ENCODE measurements at places on chromosomes 12 and 14.
A peak's percentile ranks its signal among the peaks of the same experiment; 100 is the strongest.

GRCh38 chr12:108856428-108857157 lies 790 bp downstream of the SSH1 start:
- DNase-seq = peak; percentile 70

- no peak for DNase-seq
Observed at GRCh38 chr12:27807063-27807703, 27.1 kb upstream of the MANSC4 start.

- no peak for DNase-seq
Observed at GRCh38 chr12:10031321-10031720, 839 bp downstream of the CLEC9A start.

DNA sequence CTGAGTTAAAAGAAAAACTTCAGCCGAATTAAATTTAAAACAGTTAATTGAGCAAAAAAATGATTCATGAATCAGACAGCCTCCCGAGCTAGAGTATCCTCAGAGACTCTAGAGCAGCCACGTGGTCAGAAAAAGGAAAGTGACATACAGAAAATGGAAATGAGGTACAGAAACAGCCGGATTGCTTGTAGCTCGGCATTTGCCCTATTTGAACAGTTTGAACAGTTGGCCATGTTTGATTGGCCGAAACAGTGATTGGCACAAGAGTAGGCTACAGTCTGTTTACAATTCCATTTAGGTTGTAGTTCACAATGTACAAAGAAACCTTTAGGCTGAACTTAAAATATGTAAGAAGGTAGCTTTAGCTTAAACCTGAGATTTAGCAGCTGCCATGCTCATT lies 12.9 kb upstream of the OXA1L start:
- DNase-seq = no peak

DNA sequence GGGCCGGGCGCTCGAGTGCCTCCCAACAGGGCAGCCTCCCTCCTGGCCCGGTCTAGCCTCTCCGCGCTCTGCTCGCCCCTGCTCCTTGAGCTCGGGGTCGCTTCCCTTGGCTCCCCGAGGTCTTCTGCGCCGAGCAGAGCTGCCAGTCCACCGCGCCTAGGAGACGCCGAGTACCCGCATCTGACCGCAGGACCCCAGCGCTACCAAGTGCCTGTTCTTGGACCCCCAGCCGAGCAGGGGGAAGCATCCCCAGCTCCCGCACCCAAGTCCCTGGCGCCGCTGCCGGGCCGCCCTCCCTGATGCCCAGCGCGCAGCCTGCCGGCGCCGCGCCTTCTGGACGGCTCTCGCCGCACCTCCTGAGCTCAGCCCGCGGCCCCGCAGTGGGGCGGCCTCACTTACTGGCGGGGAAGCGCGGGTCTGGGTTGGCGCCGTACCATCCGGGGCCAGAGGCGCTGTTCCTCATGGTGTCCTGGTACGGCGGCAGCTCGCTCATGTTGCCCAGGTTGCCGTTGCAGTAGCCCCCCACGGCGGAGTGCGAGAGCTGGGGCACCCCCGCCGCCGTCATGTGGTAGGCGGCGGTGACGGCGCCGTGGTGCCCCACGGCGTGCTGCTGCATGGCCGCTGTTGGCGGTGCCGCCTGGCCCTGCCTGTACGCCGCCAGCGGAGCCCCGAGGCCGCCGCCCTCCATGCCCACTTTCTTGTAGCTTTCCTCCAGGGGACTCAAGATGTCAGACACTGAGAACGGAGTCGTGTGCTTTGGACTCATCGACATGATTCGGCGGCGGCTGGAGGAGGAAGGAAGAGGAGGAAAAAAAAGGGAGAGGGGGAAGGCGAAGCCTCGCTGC lies 1.2 kb downstream of the NKX2-1 start:
- no peak for DNase-seq

- DNase-seq = no peak
Observed at GRCh38 chr12:82474181-82474797, 116.0 kb downstream of the METTL25 start.

GRCh38 chr14:75273272-75274049 lies 5.2 kb upstream of the FOS start:
- no peak for DNase-seq

DNA sequence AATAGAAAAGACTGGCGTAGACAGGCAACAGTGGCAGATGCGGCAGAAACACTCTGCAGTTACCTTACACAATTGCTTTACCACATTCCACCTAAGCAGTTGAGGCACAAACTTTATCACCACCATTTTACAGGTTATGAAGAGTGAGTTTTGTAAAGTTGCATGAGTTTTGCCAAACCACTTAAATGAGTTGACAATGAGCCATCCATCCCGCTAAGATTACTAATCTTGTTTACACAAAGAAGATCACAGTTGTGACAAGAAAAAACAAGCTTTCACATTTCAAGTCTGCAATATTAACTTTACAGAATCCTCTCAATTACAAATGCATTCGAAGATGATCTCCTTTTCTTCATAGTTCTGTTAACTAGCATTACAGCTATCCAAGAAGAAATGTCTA lies 1.8 kb downstream of the TMCC3 start:
- no peak for DNase-seq

DNA sequence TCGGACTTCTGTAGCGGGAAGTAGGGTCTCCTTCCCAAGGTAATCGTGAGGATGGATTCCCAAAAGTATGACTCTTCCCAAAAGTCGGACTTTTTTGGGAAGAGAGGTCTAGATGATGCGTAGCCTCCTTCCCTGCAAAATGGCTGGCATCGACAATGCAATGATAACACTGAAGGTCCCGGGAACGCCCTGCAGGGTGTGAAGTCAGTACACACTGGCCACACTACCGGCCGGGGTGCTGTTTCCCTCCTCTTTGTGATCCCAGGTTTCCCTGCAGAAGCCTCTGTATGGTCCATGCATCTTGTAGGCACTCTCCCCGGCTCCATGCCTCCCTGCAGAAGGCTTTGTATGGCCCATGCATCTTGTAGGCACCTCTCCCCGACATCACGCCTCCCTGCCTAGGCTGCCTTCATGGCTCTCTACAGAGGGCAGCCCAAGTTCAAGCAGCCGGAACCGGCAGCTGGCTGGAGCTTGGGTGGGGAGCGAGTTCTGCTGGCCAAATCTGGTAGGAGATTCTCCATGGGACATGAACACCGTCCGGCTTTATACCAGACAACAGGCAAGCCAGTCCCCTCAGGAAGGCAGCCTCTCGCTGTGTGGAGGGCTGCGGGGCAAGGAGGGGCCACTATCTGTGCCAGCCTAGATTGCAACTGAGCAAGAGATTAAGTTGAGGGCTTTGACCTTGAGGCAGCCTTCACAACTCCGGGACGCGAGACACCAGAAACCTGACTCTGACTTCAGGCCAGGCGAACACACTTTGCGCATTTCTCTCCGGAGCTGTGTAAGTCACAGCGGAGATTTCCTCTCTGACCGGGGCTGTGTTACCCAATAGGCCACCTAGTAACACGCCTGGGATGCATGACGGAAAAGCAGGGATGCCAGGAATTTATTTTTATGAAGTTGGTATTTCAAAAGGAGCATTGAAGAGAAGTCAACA lies 23.5 kb downstream of the FZD10 start:
- no peak for DNase-seq

DNA sequence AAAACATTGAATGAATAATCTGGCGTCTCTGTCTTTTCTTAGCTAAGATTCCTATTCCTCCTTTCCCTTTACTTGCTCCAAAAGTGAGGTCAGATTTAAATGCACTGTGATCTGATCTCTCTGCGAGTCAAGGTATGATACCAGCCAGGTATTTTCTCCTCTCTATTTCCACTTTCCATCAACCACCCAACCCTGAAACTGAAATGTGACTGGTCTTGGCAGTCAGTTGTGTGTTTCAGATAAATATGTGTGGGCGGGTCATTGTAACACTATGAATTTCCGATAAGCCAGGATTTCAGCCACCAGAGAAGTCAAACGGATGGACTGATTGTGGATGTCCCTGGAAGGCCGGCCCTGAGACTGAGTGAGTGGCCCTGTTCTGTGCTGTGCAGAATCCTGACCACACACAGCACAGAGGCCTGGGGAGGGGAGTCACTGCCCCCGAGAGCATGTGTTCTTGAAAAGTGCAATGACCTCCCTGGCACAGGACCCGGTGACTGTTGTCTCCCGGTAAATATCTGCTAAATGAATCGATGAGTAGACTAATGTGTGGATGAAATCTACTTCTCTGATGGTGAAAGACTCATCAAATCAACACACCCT lies 612.5 kb upstream of the TMEM132C start:
- DNase-seq = no peak

- DNase-seq = no peak
Observed at GRCh38 chr14:50038398-50039119, 77.8 kb downstream of the VCPKMT start.

DNA sequence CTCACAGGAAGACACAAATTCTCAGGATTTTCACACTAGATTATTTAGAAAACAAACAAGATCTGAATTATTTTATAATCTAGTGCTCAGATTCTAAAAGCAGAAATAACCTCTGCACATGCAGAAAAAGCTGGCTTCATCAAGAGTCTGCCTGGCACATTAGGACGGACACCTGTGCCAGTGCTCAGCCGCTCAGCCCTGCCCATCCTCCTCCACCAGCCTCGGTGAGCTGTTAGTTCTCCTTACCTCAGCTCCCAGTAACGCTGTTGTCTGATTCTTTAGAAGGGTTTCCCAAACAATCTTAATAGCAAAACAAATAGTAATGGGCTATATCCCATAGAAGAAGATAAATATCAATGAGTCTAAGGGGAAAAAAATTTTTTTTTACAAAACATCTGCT lies 27.7 kb downstream of the DUSP16 start:
- no peak for DNase-seq

GRCh38 chr14:69036757-69037506 lies 57.8 kb upstream of the ACTN1 start:
- no peak for DNase-seq

- DNase-seq = peak; percentile 77
Observed at GRCh38 chr12:107277855-107278254, 184.5 kb upstream of the CRY1 start.

GRCh38 chr12:87116780-87117179 lies 860.6 kb upstream of the MGAT4C start:
- DNase-seq = no peak

- DNase-seq = no peak
Observed at GRCh38 chr14:97538749-97539410, 741.7 kb downstream of the VRK1 start.

DNA sequence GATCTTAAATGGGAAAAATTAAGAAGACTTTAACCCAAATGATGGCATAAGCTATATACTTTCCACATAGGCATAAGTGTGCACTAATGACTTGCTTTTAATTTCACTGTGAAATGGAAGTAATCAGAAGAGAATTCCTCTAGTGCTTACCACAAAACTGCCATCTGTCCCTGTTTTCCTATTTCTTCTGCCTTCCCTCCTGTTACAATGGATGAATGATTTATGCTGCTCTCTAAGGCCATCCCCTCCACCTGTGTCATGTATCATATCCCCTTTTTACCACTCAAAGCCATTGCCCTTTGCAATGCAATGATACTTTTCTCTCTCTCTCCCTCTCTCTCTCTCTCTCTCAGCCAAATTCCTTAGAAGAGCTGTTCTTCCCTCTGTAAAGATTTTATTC lies 109.1 kb downstream of the C12orf50 start:
- DNase-seq = no peak

DNA sequence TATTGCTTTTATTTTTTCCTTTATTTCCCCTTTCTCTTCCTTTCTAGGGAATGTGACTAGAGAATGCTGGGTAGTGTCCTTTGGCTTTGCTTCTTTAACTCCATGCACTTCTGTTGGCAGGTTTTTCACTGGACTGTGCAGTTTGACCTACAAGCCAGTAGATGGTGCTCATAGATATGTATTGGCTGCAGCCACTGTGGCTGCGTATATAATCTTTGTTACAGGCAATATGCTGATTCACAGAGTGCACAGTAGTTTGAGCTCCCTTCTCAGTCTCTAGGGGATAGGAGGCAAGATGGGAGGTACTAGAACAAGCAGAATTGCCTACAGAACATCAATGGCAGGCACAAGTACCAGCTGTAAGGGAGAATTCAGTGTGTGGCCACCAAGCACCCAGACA lies 503.5 kb downstream of the LRFN5 start:
- DNase-seq = no peak

DNA sequence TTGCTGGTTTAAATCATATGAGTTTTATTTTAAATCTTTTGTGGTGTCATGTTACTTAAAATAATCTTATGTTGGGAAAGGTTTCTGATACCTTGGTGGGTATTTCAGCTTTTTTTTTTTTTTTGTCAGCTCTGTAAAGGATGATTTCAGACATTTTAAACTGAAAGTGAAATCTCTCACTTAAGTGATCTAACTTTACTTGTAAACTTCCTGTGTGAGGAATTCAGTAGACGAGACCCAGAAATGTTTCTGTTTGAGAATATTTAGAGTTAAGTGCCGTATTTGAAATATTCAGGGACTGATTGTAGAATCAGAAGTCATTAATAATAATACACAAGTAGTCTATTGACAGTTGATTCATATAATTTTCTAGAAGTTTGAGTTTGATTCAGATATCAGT lies 37.8 kb downstream of the PROX2 start:
- no peak for DNase-seq

DNA sequence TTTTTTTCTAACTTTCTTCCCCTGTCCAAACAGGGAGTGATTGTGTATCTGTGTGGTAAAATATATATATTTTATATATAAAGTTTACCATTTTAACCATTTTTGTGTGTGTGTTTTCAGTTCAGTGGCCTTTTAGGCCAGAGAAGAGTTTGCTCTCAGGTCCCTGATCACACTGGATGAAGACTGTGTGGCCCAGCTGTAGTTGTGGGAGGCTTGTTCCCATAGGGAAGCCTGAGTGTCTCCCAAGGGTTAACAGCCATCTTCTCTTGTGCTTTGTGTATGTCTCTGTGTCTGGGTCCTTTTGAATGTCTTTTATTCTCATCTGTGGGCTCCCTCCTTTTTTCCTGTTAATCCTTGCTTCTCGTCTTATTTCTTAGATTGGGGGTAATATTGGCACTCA lies 23.4 kb downstream of the CGRRF1 start:
- DNase-seq = no peak

- no peak for DNase-seq
Observed at GRCh38 chr12:6321905-6322304, 11.4 kb downstream of the PLEKHG6 start.

DNA sequence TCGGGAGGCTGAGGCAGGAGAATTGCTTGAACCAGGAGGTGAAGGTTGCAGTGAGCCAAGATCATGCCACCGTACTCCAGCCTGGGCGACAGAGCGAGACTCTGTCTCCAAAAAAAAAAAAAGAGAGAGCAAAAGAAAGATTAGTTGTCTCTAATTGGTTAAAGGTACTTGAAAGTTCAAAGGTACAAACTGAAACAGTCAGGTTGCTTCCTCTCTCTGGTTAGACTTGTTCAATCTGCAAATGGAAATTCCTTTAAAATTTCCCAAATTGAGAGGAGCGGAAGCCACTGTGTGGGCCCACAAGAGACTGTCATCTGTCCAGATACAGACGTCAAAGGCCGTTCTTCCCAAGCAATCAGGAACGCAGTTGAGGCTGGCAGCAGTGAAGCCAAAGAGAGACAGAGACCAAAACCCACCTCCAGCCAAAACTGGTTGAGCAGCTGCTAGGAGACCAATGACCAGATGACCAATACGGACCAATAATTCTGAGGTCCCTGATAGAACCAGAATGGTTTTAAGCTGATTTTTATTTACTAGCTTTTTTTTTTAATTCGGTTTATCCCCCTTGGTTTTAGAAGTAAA lies 63.6 kb downstream of the GCH1 start:
- DNase-seq = no peak
